ENCODE measurements at places on chromosomes 13 and 19.

GRCh38 chr13:59176775-59177174 lies 987.0 kb downstream of the DIAPH3 start:
- H3K27ac ChIP-seq = no peak overlapping the region
- no peaks in the 10 kb centered on the region for H3K27me3 ChIP-seq
- DNase-seq = no peak
- no peak overlapping the region for H3K4me3 ChIP-seq

DNA sequence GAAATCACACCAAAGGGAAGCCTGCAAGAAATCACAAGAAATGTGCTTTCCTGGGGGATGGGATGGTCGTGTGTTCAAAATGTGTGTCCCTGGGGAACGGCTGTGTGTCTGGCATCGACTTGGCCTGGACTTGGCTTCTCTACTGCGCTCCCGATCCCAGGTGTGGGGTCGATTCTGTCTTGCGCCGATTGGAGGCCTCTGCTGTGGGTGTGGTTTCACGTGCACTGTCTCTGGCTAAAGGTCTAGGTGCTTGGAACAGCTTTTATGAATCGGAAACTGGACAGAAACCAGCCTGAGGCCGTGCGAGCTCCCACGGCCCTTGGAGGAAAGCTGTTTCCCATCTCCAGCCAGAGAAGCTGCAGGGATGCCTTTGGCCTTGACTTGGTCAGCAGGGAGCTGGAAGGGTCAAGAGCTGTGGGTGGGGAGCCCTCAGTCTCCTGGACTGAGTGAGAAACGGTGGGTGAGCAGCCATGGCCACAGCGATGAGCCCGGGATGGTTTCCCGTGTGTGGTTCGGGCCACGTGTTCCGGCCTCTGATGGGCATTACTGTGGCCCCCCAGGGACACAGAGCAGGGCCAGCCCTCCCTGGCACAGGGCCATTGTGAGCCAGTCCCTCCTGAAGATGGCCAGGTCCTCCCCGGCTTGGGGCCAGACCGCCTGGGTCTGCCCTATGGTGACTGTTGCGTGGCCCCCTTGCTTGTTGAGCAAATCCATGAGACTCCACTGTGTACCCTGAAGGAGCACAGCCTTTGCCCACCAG lies 29.7 kb downstream of the MCF2L start:
- H3K4me3 ChIP-seq = no peak overlapping the region
- peaks cover 6% of the 10 kb centered on the region for H3K4me1 ChIP-seq
- no peak for DNase-seq
- H3K27ac ChIP-seq = no peak overlapping the region

DNA sequence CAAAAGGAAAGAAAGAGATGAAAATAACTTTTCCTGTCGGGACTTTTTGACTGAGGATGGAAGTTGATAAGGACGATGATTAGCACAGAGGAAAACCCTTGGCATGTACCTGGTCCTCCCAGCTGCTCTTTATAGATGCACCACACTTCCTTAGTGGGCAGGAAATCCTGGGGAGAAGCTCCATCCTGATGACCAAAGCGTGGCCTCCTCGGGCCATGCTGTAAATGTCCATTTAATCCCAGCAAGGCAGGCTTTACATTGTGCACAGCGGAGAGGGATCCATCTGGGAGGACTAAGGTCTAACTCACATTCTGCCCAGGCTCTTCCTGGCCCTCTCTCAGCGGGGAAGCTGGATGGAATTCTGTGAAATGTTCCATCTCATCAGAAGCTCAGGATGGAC lies 113.5 kb downstream of the COL4A2 start:
- H3K4me1 ChIP-seq = no peaks in the 10 kb centered on the region
- peaks cover 15% of the 10 kb centered on the region for H3K27me3 ChIP-seq
- no peak overlapping the region for H3K4me3 ChIP-seq
- H3K36me3 ChIP-seq = no peaks in the 10 kb centered on the region
- no peak for DNase-seq

DNA sequence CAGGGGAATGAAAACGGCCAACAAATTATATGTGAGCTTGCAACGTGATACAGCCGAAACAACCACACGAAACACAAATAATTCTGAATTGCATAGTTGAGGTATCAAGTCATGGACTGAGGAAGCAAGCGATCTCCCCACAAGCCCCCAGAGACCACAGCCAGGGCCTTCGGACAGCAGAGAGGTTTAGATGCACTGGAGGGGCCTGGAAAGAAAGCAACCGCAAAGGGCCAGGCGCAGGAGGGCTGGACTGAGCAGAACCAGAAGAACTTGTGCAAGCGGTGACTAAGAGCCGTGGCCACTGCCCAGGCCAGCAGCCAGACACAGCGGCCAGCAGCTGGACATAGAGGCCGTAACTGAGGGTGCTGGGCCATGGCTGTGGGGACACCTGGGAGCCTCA lies 131.4 kb downstream of the TNFRSF19 start:
- H3K4me3 ChIP-seq = no peak overlapping the region
- H3K36me3 ChIP-seq = no peaks in the 10 kb centered on the region
- DNase-seq = no peak
- peaks cover 2% of the 10 kb centered on the region for H3K4me1 ChIP-seq
- H3K27ac ChIP-seq = no peak overlapping the region

- no peaks in the 10 kb centered on the region for H3K4me1 ChIP-seq
- H3K4me3 ChIP-seq = no peak overlapping the region
- H3K27me3 ChIP-seq = peaks cover 2% of the 10 kb centered on the region
- DNase-seq = no peak
- no peak overlapping the region for H3K27ac ChIP-seq
Observed at GRCh38 chr13:31168166-31168565, 6.5 kb upstream of the HSPH1 start.

- H3K27ac ChIP-seq = no peak within 1 kb of the TSS
- H3K27me3 ChIP-seq = peaks cover 23% of the 10 kb centered on the region
- no peak within 1 kb of the TSS for H3K4me3 ChIP-seq
- no peaks in the 10 kb centered on the region for H3K36me3 ChIP-seq
- peak; percentile 83 for DNase-seq
Observed at GRCh38 chr19:47471733-47472457, at the start of gene SLC8A2. TSS of gene SLC8A2 (minus strand) at chr19:47471893. CDS start at chr19:47466403, 5,490 bp downstream.

- no peak overlapping the region for H3K27ac ChIP-seq
- H3K27me3 ChIP-seq = no peaks in the 10 kb centered on the region
- H3K36me3 ChIP-seq = no peaks in the 10 kb centered on the region
- H3K4me3 ChIP-seq = no peak overlapping the region
- peak; percentile 9 for DNase-seq
Observed at GRCh38 chr13:105202354-105202753, 1333.1 kb downstream of the EFNB2 start.

DNA sequence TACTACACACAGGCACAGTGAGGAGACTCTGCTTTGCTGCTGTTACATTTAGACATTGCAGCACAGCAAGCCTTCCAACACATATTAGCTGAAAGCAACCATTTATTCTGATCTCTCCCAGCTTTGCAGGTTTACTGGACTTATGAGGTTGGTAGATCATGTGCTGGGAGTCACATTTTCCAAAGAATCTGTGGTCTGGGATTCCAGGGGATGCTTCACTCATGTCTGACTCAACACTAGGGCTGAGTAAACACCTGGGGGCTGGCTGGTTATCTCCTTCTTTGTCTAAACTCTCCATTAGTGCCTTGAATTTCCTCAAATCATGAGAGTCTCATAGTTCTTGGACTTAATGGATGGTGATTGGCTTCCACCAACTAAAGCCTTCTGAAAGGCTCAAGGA lies 5.4 kb upstream of the LGALS13 start:
- H3K27me3 ChIP-seq = no peaks in the 10 kb centered on the region
- H3K4me3 ChIP-seq = no peak overlapping the region
- DNase-seq = no peak
- H3K36me3 ChIP-seq = no peaks in the 10 kb centered on the region
- H3K27ac ChIP-seq = no peak overlapping the region
- no peaks in the 10 kb centered on the region for H3K4me1 ChIP-seq

- no peak for DNase-seq
- peaks cover 37% of the 10 kb centered on the region for H3K4me1 ChIP-seq
- peaks cover 30% of the 10 kb centered on the region for H3K36me3 ChIP-seq
- H3K4me3 ChIP-seq = no peak overlapping the region
- no peaks in the 10 kb centered on the region for H3K27me3 ChIP-seq
Observed at GRCh38 chr19:18309525-18310064, 13.3 kb downstream of the LSM4 start.

- H3K27me3 ChIP-seq = no peaks in the 10 kb centered on the region
- H3K4me1 ChIP-seq = no peaks in the 10 kb centered on the region
- H3K4me3 ChIP-seq = no peak overlapping the region
- no peak for DNase-seq
- peaks cover 56% of the 10 kb centered on the region for H3K36me3 ChIP-seq
- no peak overlapping the region for H3K27ac ChIP-seq
Observed at GRCh38 chr19:48914181-48914580, 14.1 kb downstream of the NUCB1 start.

- no peaks in the 10 kb centered on the region for H3K27me3 ChIP-seq
- no peak overlapping the region for H3K27ac ChIP-seq
- no peak overlapping the region for H3K4me3 ChIP-seq
- no peak for DNase-seq
- peaks cover 14% of the 10 kb centered on the region for H3K36me3 ChIP-seq
Observed at GRCh38 chr13:52461265-52461664, 6.0 kb downstream of the CKAP2 start.

- H3K27ac ChIP-seq = no peak overlapping the region
- H3K4me1 ChIP-seq = no peaks in the 10 kb centered on the region
- DNase-seq = no peak
- H3K27me3 ChIP-seq = no peaks in the 10 kb centered on the region
- no peaks in the 10 kb centered on the region for H3K36me3 ChIP-seq
- H3K4me3 ChIP-seq = no peak overlapping the region
Observed at GRCh38 chr13:62130062-62130970, 714.7 kb upstream of the PCDH20 start.

GRCh38 chr13:75364131-75364713 lies 117.7 kb downstream of the TBC1D4 start:
- no peak overlapping the region for H3K27ac ChIP-seq
- H3K4me1 ChIP-seq = peaks cover 3% of the 10 kb centered on the region
- no peak for DNase-seq
- no peaks in the 10 kb centered on the region for H3K27me3 ChIP-seq
- H3K36me3 ChIP-seq = no peaks in the 10 kb centered on the region

DNA sequence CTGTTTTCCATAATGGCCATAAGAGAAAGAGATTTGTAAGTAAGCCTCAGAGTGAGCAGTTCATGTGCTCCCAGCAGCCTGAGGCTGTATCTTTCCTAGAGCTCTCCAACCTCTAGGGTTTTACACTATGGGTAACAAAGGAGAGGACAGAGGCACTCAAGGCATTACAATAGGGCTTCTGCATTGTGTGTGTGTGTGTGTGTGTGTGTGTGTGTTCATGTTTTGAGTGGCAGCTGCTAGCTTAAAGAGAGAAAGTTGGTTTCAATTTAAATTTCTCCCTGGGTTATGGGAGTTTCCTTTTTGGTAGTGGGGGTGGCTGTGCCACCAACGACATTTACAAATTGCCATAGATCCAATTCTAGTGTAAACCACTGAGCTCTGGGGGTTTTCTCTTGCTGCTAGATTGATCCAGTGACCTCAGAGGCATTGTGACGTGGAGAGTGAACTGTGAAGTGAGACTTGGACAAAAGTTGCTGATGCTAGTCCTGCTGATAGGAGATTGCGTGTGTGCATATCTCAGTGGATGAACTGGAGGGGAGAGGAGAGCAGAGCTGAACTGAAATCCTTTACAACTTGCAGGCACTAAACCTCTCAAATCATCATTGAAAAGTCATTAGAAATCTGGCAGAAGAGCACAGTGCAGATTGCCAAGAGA lies 67.2 kb upstream of the OLFM4 start:
- H3K27ac ChIP-seq = no peak overlapping the region
- no peak for DNase-seq
- no peaks in the 10 kb centered on the region for H3K27me3 ChIP-seq
- H3K4me1 ChIP-seq = no peaks in the 10 kb centered on the region

DNA sequence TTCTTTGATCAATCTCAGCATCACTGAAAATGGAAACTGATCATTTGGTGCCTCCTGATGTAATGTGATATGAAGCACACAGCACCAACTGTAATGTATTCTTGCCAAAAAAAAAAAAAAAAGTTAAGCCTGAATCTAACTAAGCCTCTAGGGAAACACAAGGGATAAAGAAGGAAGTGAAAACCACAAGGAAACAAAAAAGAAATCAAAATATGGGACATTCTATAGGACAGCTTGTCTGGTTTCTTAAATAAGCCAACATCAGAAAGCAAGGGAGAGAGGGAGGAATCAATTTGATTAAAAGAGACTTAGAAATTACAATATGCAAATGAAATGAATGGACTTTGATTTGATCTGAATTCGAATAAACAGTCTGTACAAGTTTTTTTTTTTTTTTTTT lies 20.6 kb upstream of the METTL21C start:
- H3K27me3 ChIP-seq = no peaks in the 10 kb centered on the region
- no peaks in the 10 kb centered on the region for H3K36me3 ChIP-seq
- no peak overlapping the region for H3K27ac ChIP-seq
- H3K4me3 ChIP-seq = no peak overlapping the region
- DNase-seq = no peak
- H3K4me1 ChIP-seq = no peaks in the 10 kb centered on the region

DNA sequence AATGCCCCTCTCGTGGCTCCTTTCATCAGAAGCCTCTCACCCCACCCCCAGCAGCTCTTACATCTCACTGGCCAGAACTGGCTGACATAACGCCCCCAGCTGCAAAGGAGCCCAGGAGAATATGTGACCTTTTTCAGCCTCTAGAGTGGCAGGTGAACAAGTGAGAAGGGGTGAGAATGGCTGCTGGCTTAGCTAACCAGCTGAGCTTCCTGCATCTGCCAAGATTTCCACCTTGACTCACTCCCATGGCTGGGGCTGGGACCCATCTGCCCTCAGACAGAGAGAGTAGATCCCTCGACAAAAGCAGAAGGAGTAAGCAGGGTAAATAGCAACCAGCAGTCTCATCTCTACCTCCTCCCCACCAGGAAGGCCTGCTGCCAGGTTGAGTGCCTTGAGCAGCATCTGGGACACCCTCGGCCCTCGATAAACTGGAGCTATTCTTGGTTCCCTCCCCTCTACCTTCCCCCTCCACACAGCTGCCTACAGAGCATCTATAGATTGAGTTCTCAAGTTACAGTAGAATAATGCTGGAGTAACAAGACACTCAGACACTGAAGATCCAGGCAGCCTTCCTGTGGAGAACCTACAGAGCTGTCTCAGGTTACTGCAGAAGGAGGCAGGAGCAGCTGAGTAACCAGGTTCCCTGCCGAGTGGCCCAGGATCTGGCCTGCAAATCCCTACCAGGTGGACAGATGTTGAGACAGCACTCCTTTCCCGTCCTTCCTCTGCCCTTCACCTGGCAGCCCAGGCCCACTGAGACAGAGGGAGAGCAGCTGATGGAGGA lies 15.5 kb downstream of the KASH5 start:
- H3K4me1 ChIP-seq = peaks cover 6% of the 10 kb centered on the region
- no peak overlapping the region for H3K4me3 ChIP-seq
- no peaks in the 10 kb centered on the region for H3K27me3 ChIP-seq
- H3K36me3 ChIP-seq = no peaks in the 10 kb centered on the region
- no peak overlapping the region for H3K27ac ChIP-seq

GRCh38 chr13:42258747-42259146 lies 13.2 kb upstream of the AKAP11 start:
- H3K4me1 ChIP-seq = no peaks in the 10 kb centered on the region
- no peaks in the 10 kb centered on the region for H3K36me3 ChIP-seq
- H3K4me3 ChIP-seq = no peak overlapping the region
- no peaks in the 10 kb centered on the region for H3K27me3 ChIP-seq
- no peak overlapping the region for H3K27ac ChIP-seq

GRCh38 chr19:1009041-1009980 lies 9.1 kb downstream of the GRIN3B start:
- H3K4me3 ChIP-seq = no peak overlapping the region
- DNase-seq = no peak
- H3K27me3 ChIP-seq = no peaks in the 10 kb centered on the region
- peaks cover 33% of the 10 kb centered on the region for H3K36me3 ChIP-seq
- no peaks in the 10 kb centered on the region for H3K4me1 ChIP-seq

GRCh38 chr19:5913739-5914357 lies at the start of gene CAPS:
TSS of gene CAPS (plus strand) at chr19:5914254. CDS start at chr19:5914407, 153 bp downstream.
- no peak within 1 kb of the TSS for H3K27ac ChIP-seq
- H3K4me1 ChIP-seq = no peaks in the 10 kb centered on the region
- peaks cover 45% of the 10 kb centered on the region for H3K36me3 ChIP-seq
- no peaks in the 10 kb centered on the region for H3K27me3 ChIP-seq
- DNase-seq = no peak
- no peak within 1 kb of the TSS for H3K4me3 ChIP-seq

Measured in natural killer cell (primary cell).